ENCODE measurements at places on chromosomes 4 and X.

DNA sequence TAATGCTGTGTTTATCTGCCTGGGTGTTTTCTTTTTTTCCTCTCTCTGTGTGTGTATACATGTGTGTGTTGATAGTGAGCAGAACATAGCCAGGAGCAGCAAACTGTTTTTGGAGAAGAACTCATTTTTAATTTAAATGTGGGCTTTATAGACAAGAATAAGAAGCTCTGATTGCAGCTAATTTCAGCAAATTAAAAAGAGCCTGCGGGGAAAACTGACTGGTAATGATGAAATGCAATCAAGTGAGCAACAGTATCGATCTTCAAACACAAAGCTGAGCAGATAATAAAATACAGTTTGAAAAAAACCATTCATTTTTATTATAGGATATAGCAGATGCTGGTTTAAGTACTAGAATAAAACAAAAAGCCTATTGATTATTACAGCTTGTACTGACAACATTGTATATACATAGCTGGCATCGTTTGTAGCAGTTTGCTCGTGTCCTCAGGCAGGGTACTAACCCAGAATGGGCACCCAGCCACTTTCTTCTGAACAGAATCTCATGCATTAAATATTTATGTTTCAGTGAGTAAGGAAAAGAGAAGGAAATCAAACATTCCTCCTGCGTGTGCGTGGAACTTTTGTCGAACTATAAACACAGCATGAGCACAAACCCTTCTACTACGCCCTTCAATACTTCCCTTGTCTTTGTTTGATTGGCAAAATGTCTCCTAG is 73.5 kb upstream of the ZFP42 start:
- DNase-seq = no peak

DNA sequence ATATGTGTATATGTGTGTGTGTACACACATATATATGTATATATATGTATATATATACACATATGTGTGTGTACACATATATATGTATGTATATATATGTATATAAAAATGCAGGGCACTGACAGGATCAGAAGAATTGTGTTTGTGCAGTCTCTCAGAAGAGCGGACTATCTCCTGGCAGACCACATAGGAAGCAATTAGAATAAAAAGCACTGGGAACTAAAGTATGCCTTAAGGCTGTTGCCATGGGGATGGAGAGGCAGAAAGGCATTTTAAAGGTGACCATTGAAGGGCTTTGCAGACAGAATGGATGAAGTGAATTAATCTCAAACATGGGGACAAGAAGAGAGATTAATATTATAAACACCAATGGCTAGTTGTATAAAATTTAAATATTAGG is 33.7 kb upstream of the USP51 start:
- no peak for DNase-seq

- no peak for DNase-seq
These were observed 36.7 kb upstream of the NEUROG2 start for GRCh38 chr4:112552668-112553067.

GRCh38 chr4:38322714-38323113 is 341.3 kb upstream of the KLF3 start:
- DNase-seq = no peak

GRCh38 chr4:1474126-1475090 is 68.2 kb upstream of the NKX1-1 start:
- no peak for DNase-seq

GRCh38 chr4:186910385-186910784 is 186.7 kb upstream of the FAT1 start:
- DNase-seq = no peak

- peak; percentile 48 for DNase-seq
These were observed 19.9 kb downstream of the DGAT2L6 start for GRCh38 chrX:70196961-70197720.

DNA sequence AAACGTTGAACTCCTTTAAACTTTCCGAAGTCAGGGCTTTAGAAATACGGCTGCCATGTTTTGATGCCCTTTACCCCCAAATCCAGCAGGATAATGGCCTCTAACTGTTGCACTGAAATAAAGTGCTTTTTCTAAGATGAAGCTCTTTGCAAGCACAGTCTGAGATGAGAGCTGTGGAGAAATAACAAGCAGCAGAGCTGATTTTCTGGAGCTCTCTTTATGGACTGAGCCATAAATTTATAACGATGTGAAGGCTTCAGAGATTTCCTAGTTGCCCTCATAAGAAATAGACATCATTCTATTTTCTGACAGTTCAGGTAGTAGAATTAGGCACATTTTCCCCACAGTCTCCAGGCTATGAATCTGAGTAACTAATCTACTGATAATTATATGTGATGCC is 567.3 kb downstream of the PDHA2 start:
- no peak for DNase-seq

- no peak for DNase-seq
These were observed 9.4 kb downstream of the ATRX start for GRCh38 chrX:77776659-77777058.

- no peak for DNase-seq
These were observed 3.4 kb downstream of the ABHD18 start for GRCh38 chr4:127968586-127968985.

DNA sequence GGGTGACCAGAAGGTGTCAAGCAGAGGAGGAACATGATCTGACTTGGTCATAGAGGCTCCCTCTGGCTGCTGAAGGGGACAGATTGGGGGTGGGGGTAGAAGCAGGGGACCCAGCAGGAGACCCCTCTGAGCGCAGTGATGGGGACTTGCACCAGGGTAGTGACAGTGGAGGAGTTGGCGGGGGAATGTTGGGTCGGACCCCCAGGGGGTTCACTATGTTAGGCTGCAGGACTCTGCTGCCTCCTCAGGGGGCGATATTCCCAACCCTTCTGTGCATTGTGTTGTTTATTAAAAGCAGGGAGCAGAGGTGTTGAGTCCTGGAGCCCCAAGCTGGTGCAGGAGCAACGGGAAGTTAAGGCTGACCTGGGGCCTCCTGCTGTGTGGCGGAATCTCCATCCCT is 8.8 kb downstream of the WDR13 start:
- DNase-seq = no peak

DNA sequence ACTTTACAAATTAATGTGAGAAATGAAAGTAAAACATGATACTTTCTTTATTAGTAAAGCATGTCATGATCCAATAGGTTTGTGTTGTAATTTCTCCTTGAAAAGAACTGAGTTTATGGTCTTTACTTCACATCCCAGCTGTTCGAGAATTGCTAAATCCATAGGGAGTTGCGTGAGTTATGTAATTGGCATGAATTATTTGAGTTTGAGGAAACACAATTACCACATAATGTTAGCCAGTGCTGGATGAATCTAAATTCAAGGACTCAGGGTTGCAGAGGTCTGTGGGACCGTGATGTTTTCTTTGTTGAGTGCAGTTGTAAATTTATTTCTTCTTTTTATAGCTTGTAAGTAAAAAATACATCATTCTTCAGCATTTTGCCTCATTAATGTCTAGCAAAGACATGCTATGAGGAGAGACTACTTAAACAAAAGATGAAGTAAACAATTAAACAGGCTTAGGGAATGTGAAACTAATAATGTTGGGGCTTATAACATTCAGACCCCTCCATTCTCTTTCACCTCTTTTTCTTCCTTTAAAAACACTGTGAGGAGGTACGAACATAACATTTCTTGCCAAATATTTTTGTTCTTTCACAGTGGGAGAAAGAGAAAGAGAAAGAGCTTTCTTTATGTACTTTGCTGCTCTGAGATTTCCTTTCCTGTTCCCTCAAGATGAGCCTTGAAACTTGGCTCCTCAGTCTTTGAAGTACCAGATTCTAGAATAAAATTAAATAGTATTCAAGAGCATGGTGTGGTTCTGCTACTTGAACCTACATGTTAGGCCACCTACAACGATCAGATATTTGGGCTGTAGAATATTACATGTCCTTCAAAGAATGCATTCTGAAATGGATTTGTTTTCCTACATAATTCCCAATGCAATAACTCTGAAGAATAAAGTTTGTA is 159.6 kb upstream of the ANK2 start:
- no peak for DNase-seq

DNA sequence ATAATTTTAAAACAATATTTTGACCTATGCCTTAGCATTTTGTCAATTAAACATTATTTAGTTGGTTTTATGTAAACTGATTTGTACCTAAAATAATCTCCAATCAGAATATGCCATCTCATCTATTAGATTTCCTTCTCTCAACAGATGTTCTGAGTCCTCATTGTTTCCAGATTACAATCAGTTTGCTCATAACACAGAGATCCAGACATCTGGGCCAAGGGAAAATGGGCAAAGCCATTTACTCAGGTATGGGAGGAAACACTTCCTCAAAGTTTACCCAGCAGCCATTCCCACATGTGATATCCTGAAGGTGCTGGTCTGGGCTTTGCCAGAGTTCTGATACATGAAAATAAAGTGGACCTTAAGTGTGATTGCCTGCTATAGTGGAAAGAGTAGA is 217.9 kb upstream of the GPC4 start:
- DNase-seq = no peak

- DNase-seq = no peak
These were observed 161.0 kb upstream of the GATB start for GRCh38 chr4:151921811-151922210.

GRCh38 chr4:164949448-164950143 is 27.9 kb downstream of the TRIM61 start:
- no peak for DNase-seq

GRCh38 chr4:184544788-184545409 is 70.5 kb upstream of the IRF2 start:
- DNase-seq = no peak

GRCh38 chr4:186104114-186104889 is at the start of gene FAM149A:
Gene FAM149A, plus strand, starts transcription at chr4:186104704.
- DNase-seq = peak; percentile 28

- no peak for DNase-seq
These were observed 146.4 kb upstream of the EDNRA start for GRCh38 chr4:147334478-147334877.

- DNase-seq = no peak
These were observed 21.3 kb downstream of the ALPK1 start for GRCh38 chr4:112318239-112319142.

DNA sequence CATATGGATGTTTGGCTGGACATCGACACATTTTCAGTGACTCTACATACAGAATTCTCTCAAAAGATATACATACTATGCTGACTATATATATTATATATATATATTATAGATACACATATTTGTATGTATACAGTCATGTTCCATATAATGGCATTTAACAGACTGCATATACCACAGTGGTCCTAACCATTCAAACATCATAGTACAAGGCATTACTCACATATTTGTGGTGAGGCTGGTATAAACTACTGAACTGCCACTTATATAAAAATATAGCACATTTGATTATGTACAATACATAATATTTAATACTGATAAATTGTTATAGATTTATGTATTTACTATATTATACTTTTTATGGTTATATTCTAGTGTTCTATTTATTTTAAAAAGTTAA is 168.5 kb downstream of the IL15 start:
- DNase-seq = no peak

DNA sequence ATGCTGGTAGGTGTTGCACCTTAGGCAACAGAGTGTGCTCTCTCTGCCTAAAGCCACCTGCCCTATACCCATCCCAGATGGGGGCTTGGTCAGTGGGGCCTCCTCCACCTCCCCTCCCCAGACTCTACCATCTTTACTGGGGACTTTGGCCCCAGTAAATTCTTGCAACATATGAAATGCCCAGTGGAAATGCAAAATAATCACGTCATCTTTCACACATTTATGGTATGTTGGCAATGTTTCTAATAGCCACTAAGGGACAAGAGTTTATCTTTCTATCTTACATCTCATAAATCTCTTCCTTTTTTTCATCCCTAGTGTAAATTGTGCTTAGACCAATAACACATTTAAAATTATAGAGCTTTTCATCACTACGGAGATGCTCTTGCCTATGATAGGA is 103.0 kb upstream of the MAML3 start:
- DNase-seq = no peak

- DNase-seq = no peak
These were observed 127.9 kb upstream of the LIMCH1 start for GRCh38 chr4:41410049-41410448.

GRCh38 chr4:152104356-152104755 is 343.5 kb upstream of the GATB start:
- no peak for DNase-seq

DNA sequence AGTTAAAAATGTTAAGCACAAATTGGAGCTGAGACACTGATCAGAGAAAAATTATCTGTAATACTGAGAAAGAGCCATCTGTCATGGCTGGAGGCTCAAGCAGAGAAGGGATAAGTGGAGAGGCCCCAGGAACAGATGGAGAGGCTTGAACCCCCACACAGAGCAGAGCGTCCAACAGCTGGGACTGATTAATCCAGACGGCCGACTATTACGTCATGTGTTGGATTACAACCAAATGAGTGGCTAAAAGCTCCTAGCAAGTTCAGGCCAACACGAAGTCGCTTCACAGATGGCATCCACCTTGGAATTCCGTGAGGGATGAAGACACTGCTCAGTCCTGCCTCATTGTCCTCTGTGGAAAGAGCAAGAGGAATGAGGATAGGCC is 57.7 kb upstream of the ATXN3L start:
- no peak for DNase-seq

DNA sequence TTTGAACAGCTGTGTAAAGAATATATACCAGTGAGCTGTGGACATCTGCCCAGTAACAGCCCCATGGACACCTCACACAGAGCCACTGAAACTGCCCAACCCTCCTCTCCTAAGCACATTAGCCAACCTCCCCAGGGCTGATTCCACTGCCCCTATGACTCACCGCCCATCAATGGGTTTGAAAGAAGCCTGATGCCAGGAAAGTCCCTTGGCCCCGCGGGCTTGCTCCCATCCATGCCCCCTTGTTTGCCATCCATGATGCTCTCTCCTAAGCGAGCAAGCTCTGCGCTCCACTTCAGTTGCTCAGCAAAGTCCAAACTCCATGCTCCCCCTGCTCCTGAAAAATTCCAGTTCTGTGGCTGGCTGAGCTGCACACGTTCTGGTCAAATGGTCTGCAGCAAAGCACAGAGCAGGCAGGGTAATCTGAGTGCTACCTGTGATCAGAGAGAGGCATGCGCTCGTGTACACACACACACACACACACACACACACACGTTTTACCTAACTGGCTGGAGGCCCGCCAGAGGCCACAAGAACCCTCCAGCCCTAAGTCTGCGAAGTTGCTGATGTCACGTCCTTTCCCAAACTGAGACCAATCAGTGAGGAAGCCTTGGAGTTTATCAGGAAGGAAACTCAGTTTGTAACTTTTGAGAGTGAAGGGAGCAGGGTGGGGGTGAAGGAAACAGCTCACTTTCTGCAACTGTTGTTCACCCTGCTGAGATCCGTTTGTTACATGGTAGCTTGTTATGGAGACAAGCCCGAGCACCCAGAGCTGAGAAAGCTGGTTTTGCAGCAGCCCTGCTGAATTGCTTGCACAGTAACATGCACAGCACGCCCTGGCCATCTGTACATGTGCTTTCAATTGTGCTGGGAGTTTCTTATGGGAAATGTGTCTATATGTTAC is at the start of gene ASB9:
TSS of gene ASB9 (minus strand) at position 466 of the 904 bp plus-strand sequence. CDS start at position 257, 209 bp downstream.
- DNase-seq = peak; percentile 20

- DNase-seq = no peak
These were observed 90.6 kb downstream of the TSPAN7 start for GRCh38 chrX:38651625-38652601.

DNA sequence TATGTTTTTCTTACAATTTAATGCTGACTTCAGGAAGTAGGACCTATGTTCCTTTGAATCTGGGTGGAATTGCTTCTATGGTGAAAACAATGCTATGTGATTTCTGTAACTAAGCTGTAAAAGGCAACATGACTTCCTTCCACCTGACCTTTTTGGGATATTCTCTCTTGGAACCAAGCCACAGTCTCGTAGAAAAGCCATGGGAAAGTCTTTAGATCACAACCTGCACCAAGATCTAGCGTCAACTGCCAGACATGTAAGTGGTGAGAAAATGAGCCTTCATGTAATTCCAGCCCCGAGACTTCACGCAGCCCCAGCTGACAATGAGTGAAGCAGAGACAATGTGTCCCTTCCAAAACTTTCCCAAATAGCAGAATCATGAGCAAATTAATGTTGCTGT is 297.0 kb upstream of the DCAF8L1 start:
- no peak for DNase-seq

Measured in central memory CD4-positive, alpha-beta T cell (primary cell).